CD4-positive, alpha-beta T cell treated with Interleukin-10 for 1 hour (primary cell): ENCODE measurements at places on chromosomes 4 and X.
A peak's percentile ranks its signal among the peaks of the same experiment; 100 is the strongest.

- DNase-seq = peak; percentile 66
Measured at GRCh38 chr4:972651-973424, 531 bp downstream of the DGKQ start.

DNA sequence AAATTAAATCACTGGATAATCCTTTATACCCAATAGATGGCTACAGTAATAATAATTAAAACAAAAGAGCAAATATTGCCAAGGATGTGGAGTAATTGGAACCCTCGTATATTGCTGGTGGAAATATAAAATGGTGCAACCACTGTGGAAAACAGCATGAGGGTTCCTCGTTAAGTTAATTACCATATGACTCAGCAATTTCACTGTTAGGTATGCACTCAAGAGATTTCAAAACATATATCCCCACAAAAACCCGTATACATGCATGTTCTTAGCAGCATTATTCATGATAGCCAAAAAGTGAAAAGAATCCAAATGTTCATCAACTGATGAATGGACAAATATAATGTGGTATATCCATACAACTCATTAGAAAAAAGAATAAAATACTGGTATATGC, 103.3 kb downstream of the TEX13C start:
- DNase-seq = no peak

- no peak for DNase-seq
Measured at GRCh38 chr4:113368056-113368455, 318.6 kb downstream of the ANK2 start.

DNA sequence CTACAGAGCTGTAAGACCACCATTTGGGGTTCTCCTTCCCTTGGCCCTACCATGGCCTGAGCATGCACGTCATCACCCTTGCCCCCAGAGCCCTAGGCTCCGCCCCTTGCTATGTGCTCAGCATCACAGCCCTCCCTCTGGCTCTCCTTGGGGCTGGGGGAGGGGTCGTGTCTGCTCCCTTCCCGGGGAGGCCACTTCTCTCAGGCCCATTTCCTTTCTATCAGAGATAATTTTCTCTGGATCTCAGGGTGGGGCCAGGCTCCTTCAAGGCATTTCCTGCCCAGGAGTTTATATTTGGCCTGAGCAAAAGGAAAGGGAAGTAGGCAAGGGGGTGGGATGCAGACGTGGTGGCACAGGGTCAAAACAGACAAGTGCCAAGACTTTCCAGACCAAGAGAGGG, 55.9 kb downstream of the STARD8 start:
- no peak for DNase-seq

DNA sequence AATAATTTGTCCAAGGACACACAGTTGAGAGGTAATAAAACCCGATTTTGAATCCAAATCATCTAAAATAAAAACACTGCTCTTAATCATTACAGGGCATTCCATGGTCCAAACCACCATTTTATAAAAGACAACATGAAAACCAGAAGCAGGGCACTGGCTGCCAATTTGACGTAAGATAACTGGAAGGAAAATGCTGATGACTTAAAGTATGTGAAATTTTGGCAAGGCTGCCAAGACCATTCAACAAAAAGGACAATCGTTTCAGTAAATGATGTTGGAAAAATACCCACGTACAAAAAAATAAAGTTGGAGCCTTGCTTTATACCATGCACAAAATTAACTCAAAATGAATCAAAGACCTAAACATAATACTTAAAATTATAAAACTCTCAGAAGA, 344.4 kb downstream of the RAPGEF2 start:
- DNase-seq = no peak

DNA sequence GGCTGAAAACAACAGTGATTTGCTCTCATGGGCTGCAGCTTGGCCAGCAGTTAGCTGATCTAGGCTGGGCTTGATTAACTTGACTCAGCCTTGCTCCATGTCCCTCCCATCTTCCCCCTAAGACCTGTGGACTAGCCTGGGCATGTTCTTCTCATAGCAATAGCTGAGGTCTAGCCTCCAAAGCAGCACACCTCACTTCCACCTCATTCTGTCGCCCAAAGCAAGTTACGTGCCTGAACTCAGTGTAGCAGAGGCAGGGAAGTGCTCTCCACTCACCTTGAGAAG, 62.2 kb downstream of the EVC start:
- no peak for DNase-seq

DNA sequence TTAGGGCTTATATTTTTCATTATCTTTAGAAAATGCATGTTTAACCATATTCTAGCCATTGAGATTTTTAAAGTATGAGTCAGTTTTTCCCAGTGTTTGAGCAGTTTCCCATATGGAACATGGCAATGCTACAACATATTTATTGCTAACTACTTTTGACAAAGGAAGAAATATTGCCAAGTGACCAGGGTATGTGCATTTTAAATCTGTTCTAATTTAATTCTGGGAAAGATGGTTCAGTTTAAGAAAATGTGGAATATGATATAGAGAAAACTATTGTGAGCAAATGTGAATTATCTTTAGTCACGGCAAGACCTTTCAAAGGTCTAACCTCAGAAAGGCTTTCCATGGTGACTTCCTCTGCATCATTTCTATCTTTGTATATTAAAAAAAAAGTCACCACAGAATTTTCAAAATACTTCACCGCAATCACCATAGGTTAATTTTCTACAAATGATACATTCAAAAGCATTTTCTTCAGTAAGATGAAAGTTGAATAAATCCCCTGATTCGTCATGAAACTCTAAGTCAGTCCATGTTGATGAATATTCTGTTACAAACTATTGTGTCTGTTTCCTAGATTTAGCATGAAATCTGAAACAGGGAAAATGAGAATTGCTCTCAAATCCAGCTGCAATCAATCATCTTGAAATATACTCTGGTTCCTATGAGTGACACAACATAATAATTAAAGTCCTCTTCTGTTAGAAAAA, 2349.0 kb upstream of the TENM3 start:
- no peak for DNase-seq

DNA sequence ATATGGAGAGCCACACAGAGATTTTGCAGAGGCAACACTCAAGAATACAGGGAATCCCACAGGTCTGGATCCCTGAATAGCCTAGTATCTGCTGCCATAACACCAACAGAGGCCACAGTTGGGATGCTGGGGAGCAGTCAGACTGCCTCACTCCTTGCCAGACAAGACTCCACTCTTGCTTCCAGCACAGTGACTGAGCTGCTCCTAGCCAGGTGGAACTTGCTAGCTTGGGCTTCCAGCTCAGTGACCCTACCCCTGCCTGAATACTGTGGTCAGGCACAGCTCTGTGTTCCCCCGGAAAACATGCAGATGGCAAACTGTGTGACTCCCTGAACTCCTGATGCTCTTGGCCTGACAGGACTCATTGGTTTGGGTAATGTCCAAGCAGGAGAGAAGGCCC, 251.8 kb downstream of the KCTD8 start:
- DNase-seq = no peak

DNA sequence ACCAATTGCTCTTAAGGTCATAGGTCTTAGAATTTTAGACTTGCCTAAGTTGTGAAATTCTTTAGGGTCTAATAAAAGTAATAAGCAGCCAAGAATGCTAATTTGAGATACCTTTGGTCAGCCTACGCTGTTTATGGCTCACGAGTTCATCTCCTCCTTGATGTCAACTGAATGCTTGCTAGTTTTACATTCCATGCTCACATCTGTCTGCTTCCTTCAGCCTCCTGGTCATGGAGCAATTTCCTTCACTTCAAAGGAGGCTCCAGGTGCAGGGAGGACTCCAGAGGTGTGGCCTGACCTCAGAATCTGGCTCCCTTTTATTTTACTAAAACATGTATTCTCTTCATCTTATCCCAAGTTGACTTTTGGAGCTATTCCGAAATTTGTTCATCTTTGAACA, 23.3 kb upstream of the LNX1 start:
- DNase-seq = no peak

DNA sequence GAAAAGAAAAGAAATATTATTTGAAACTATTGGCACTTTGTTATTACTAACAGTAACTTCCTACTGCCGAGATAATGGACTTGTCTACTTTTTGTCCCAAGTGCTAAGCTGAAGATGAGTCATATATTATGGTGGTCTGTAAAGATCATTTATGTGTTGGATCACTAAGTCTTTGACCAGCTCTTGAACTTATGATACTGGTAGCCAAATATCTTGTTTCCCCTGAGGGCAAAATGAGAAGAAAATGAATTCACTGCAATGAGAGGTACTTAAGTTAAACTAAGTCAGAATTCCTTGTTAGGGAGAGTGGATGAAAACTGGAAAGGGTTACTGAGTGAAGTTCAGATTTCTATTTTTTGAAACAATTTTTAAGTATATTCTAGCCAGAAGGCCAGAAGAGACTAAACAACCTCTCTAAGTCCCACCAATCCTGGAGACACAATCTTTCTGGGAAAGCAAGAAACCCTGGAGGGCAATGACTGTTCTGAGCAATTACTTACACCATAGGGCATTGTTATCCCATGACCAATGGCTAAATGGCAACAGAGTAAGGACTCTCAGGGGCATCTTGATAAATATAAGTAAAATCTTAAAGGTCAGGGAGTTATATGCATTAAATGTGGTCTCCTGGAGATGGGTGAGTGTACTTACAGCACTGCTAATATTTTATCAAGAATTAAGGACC, 287.7 kb downstream of the STIM2 start:
- no peak for DNase-seq

- DNase-seq = no peak
Measured at GRCh38 chr4:186169945-186170802, 21.2 kb upstream of the CYP4V2 start.

DNA sequence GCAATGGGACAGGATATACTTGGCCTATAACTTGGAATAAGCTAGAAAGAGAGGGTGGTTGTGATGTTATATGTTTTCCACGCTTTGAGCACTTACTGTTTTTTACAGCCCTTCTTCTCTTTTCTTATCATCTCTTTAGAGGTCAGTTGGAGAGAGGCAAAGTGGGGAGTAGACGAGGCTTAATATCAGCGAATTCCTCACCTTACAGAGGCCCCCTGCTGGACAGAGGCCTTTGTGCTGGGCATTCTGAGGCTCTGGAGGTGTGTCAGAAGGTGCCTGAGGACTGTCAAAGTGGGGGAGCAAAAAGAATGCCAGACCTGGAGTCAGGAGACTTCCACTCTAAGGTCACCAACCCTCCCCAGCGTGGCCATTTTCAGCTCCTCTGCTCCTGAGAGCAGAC, 42.5 kb downstream of the MAMLD1 start:
- DNase-seq = no peak

DNA sequence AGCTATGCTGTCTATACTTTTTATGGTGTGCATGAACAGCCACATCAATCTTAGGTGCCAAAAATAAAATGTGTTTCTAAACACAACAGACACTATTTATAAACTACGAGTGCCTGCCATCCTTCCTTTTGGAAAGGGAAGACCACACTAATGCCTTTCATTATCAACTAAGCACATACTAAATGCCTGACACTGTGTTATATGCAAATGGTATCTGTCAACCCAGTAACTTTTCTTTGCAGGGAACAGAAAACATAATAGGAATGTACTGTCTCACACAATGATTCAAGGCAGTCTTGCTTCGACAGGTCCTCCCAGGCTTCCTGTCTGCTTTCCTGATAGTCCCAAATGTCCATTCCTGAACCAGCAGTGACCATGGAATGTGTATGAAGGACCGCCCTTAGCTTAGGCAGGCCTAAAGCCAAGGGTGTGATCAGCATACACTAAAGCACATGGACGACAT, 43.8 kb downstream of the ADGRA3 start:
- DNase-seq = no peak

DNA sequence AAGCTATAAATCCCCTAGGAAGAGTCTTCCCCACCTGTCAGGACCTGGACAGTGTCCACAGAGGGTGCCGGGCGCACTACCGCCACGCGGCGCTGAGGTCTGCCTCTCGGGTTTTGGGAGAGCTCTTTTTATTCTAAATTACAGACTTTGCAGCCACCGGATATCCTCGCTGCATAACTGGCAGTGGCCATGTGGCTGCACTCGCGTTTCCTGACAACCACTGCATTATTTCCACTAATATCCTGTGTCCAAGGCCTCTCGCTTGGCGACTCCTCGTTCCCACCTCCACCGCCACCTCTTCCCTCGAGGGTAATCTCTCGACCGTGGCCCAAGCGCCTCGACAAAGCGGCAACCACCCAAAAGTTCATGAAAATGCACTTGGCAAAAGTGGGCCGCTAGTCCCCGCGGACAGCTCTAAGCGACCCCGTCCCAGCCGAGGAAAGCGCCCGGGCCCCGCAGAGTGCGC, 512 bp upstream of the TMEM131L start:
- DNase-seq = peak; percentile 49

DNA sequence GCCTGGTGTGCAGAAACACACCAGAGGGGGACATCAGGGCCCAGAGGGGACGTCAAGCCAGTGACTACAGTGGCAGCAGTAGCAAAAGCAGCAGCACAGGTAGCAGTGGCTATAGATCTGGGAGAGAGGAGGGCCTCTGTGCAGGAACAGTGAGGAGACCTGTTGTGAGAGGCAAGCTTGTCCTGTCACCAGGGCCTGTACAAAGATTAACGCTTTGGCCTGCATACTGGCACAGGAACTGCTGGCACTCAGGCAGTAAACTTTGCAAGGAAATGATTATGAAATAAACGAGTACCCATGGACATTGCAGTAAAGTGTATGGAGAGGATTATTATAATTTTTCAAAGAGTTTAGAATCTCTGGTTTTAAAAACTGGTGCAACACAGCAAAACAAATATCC, 5.5 kb upstream of the PHF8 start:
- no peak for DNase-seq

GRCh38 chr4:94491322-94491721, 39.6 kb downstream of the PDLIM5 start:
- DNase-seq = no peak

- no peak for DNase-seq
Measured at GRCh38 chrX:33379839-33380238, 168.5 kb upstream of the DMD start.

DNA sequence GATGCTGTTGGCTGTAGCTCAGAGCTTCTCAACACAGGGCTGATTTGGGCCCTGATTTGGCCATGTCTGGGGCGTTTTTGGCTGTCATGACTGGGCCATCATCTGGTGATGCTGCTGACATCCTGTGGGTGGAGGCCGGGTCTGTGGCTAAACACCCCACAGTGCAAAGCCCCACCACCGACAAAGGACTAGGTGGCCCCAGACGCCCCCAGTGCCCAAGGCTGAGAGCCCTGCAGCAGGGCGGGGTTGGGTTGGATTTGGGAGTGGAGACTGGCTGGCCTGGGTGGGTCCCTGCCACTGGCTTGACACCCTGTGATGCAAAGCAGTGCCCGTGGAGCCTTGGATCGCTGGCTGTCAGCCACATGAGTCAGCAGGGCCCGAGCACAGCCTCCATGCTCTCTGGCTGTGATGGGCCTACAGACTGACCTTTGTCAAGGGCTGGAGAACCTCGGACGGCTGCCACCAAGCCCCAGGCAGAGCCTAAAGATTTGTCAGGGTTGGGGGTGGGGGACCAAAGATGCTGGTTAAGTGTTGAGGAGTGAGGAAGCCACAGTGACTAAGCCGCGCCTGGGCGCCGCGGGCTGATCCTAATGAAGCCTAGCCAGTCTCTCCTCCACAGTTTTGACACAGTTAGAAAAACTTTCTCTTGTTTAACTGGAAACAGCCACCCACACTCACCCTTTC, 28.3 kb downstream of the CYTL1 start:
- DNase-seq = no peak

DNA sequence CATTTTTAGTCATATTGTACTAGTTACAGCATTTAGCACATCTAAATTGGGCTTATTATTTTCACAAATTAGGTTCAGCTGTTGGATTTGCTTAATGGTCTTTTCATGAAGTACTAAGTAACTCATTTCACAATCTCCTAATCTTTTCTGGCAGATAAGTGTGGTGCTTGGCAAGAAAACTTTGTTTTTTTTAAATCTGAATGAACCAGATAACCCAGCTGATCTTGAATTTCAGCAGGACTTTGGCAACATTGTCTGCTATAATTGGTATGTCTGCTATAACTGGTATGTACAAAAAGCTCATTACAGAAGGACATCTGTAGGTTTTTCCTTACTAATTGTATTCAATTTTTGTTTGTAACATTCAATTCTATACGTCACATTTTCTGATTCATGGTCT, 22.7 kb downstream of the WDR19 start:
- no peak for DNase-seq
